ENCODE measurements at places on chromosomes 3 and 15. TPM values are rescaled to one million over a fixed set of nuclear protein-coding genes. Genes with fewer than 3 reads are reported as not detected.

DNA sequence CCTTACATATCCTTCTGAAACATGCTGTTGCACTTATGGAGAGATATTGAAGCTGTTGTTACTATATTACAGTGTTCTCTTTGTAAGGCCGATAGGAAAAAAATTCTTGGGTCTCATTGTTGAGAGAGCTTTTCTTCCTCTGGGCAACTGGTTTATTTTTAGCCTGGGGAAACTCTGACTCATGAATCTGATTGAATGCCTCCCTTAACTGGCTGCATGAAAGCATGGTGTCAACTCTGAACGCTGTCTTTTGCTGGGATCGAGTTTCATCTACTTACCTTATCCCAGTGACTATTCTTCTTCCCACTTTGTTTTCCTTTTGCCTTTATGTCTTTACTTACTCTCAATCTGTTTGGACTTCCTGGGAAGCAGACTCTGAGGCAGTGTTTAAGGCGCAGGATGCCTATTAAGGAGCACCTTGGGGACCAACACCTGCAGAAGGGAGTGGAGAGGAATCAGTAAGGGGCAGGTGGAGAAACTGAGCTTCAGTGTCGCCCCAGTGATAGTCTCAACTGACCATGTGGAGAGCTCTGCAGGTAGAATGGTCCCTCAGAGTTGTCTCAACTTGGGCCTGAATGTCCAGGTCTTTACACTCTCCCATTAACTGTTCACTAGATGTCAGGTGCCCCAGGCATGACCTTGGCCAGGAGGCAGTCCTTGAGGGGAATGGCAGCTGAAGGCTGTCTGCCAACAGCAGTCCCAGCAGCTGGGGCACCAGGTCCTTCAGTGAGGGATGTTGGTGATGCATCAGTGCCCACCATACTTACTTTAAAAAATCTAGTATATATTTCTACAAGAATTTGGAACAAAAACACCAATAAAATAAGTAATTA, 88.9 kb upstream of the CCNL1 start:
- H3K4me1 ChIP-seq, result no peaks in the 10 kb centered on the region
- H3K27me3 ChIP-seq, result no peaks in the 10 kb centered on the region
- H3K4me3 ChIP-seq, result no peak overlapping the region

DNA sequence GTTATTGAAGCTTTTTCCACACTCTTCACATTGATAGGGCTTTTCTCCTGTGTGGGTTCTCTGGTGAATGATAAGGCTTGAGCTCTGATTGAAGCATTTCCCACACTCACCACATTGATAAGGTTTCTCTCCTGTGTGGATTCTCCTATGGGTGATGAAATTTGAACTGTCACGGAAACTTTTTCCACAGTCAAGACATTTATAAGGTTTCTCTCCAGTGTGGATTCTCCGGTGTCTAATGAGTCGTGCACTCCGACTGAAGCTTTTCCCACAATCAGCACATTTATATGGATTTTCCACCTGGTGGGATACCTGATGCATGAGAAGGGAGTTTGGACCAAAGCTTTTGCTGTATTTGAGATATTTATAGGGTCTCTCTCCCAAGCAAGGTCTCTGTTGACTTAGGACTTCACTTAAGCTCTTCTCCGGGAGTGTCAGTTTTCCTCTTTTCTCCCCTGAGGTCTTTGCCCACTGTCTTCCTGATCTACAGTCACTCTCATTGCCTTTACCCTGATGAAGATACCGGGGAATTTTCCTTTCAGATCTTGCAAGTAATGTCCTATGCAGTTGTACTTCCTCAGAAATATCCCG, 9.4 kb downstream of the ZSCAN29 start:
- H3K4me3 ChIP-seq, result no peak overlapping the region
- no peaks in the 10 kb centered on the region for H3K27me3 ChIP-seq
- no peak overlapping the region for H3K27ac ChIP-seq

Gene SOX14
- 0.80 TPM for total RNA-seq

- H3K36me3 ChIP-seq, result no peaks in the 10 kb centered on the region
- no peaks in the 10 kb centered on the region for H3K27me3 ChIP-seq
- peaks cover 7% of the 10 kb centered on the region for H3K4me1 ChIP-seq
- no peak overlapping the region for H3K4me3 ChIP-seq
- DNase-seq, result peak; percentile 36
Observed at GRCh38 chr3:117278424-117279190, 569.0 kb downstream of the TUSC7 start.

DNA sequence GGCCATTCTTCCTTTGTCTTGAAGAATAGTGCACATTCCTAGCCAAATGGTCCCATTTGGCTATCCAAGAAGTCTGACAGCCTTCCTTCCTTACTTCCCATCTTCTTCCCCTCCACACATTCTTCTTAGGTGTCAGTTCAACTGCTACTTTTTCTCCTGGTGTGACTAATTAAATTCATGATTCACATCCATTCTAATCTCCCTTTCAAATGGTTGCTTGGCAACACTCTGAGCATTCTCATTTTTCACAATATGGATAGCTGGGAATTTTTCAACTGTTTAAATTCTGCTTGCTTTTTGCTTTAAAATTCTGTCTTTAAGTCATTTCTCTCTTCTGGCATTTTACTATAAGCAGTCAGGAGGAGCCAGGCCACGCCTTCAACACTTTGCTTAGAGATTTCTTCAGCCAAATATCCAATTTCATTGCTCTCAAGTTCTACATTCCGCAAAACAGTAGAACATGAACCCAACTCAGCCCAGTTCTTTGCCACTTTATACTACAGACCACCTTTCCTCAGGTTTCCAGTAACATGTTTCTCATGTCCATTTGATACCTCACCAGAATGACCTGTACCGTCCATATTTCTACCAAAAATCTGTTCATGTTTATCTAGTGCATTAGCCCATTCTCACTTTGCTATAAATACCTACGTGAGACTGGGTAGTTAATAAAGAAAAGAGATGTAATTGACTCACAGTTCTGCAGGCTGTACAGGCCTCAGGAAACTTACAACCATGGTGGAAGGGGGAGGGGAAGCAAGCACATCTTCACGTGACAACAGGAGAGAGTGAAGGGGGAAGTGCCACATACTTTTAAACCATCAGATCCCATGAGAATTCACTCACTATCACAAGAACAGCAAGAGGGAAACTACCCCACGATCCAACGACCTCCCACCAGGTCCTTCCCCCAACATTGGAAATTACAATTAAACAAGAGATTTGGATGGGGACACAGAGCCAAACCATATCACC, 31.9 kb upstream of the MCF2L2 start:
- H3K27me3 ChIP-seq, result no peaks in the 10 kb centered on the region
- H3K27ac ChIP-seq, result no peak overlapping the region
- H3K36me3 ChIP-seq, result no peaks in the 10 kb centered on the region
- no peak overlapping the region for H3K4me3 ChIP-seq
- DNase-seq, result no peak

Gene IL20RB
- total RNA-seq, result 2.5 TPM

Gene FBXL22
- total RNA-seq, result 12.5 TPM

DNA sequence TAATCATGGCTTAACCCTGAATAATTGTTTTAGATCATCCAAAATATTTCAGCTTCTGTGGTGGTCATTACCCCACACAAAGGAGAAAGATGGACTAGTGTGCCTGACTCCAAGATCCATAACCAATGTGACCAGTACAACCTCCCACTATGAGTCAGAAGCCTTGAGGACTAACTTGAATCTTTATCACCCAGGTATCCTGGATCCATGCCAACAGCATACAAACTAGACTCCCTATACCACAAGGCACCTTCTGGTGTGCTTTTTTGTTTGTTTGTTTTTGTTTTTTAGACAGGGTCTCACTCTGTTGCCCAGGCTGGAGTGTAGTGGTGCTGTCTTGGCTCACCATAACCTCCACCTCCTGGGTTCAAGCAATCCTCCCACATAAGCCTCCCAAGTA, 317.7 kb downstream of the VPS13C start:
- H3K36me3 ChIP-seq, result no peaks in the 10 kb centered on the region
- H3K4me1 ChIP-seq, result no peaks in the 10 kb centered on the region
- H3K27ac ChIP-seq, result no peak overlapping the region
- H3K27me3 ChIP-seq, result no peaks in the 10 kb centered on the region
- no peak for DNase-seq
- no peak overlapping the region for H3K4me3 ChIP-seq

DNA sequence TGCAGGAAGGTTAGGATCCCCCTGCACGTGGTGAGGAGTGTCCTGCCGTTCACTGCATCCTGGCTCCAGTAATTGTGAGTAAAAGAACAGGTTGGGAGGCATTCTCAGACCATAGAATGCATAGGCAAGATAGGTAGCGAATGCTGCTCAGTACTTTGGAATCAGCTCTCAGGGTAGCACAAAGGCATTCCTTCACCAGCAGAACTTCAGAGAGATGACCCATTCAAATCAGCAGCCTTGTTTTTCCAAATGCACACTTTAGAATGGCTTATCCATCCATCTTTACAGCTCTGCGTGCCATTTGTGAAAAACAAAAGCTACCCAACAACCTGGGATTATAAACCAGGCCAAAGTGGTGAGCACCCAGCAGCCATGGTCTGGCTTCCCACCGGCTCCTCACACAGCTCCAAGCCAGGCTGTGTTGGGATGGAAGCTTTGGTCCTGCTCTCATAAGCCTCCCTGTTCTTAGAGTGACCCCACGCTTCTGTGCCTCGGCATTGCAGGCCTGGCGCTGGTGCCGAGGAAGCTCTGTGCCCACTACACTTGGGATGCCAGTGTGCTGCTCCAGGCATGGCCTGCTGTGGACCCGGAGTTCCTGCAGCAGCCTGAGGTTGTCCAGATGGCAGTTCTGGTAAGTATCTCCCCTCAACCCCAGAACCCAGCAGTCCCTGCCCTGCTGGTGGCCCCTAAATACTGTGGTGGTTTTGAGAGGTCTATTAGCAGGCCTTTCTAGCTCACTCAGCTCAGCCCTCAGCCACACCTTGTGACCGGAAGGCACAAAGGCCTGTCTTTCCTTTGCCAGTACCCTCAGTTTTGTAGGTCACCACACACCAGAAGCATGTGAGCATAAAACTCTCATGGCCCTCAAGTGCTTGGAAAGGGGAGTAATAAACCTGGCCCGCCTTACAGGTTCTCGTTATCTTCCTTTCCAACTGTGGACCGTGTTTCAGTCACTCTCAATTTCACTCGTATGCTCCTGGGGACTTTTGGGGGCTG, 52.9 kb upstream of the LIMD1 start:
- H3K4me1 ChIP-seq, result peaks cover 15% of the 10 kb centered on the region
- no peaks in the 10 kb centered on the region for H3K36me3 ChIP-seq
- H3K4me3 ChIP-seq, result no peak overlapping the region
- H3K27me3 ChIP-seq, result no peaks in the 10 kb centered on the region
- no peak overlapping the region for H3K27ac ChIP-seq

GRCh38 chr3:25297667-25298585, 130.1 kb upstream of the RARB start:
- no peak overlapping the region for H3K27ac ChIP-seq
- H3K27me3 ChIP-seq, result no peaks in the 10 kb centered on the region
- H3K4me1 ChIP-seq, result no peaks in the 10 kb centered on the region
- DNase-seq, result no peak
- no peak overlapping the region for H3K4me3 ChIP-seq

DNA sequence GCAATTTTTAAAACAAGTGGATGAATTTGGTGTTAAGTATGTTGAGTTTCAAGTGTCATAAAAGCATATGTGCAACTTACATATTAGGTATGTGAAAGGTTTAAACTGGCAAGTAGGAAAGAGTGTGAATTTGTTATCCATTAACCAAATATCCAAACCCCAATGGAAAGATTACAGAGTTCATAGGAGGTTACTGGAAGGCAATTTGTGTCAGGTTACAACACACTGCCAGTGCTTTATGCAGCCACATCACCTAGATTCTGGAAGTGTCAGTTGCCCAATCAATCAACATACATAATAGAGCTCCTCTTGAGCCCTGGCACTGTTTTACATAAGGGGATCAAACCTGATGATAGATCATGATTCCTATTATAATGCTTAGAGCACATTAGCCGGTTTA, 261.0 kb downstream of the ROBO1 start:
- no peak for DNase-seq
- no peak overlapping the region for H3K27ac ChIP-seq
- H3K27me3 ChIP-seq, result no peaks in the 10 kb centered on the region
- no peak overlapping the region for H3K4me3 ChIP-seq
- H3K36me3 ChIP-seq, result no peaks in the 10 kb centered on the region
- no peaks in the 10 kb centered on the region for H3K4me1 ChIP-seq

- H3K27me3 ChIP-seq, result no peaks in the 10 kb centered on the region
- no peak overlapping the region for H3K27ac ChIP-seq
- no peaks in the 10 kb centered on the region for H3K36me3 ChIP-seq
- H3K4me1 ChIP-seq, result no peaks in the 10 kb centered on the region
- H3K4me3 ChIP-seq, result no peak overlapping the region
Observed at GRCh38 chr3:188345223-188345622, 191.3 kb downstream of the LPP start.

DNA sequence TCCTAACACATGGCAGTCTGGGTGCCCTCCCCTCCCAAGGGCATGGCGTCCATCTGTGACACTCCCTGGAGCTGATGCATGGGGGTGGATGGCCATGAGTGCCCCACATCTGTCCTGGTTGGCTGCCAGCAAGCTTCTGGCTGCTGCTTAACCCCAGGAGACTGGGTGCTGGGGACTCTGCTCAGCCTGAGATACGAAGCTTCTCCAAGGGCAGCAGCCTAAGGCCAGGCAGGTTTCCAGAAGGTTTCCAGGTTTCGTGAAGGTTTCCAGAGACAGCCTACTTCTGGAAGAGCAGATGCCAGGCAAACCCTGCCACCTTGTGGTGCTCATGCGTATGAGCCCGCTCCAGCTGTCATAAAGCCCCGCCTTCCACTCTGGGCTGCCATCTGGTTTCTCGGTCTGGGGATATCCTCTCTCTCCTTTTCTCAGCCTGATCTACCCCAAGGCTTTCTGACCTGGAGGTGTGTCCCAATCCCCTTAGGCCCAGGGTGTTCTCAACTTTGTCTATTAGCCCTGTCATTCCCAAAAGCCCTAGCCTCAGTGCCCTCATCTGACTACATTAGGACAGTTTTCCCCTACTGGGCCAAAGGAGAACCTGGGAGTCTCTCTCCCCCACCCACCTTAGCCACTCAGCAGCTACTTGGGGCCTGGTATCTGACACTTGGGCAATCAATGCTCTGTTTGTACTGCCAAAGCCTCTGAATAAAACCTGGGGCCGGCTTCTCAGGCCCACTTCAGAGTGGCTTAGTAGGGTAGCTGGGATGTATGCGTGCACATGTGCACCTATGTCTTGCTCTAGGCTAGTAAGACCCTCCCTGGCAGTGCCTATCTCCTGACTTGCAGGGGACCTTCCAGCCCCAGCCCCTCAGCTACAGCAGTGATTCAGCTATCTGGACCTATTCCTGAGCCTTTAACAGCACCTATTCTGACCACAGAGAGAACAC, 12.0 kb downstream of the MRPL46 start:
- no peaks in the 10 kb centered on the region for H3K4me1 ChIP-seq
- no peaks in the 10 kb centered on the region for H3K36me3 ChIP-seq
- H3K27ac ChIP-seq, result no peak overlapping the region
- H3K4me3 ChIP-seq, result no peak overlapping the region
- peak; percentile 37 for DNase-seq

GRCh38 chr15:79897380-79897678, 515 bp upstream of the MTHFS start:
- H3K4me1 ChIP-seq, result no peaks in the 10 kb centered on the region
- peak overlapping the region; percentile 98 for H3K27ac ChIP-seq
- no peak for DNase-seq
- no peaks in the 10 kb centered on the region for H3K27me3 ChIP-seq
- H3K36me3 ChIP-seq, result no peaks in the 10 kb centered on the region
- H3K4me3 ChIP-seq, result peak overlapping the region; percentile 65

All from prostate gland (tissue), 2 donors.